CD8-positive, alpha-beta memory T cell (primary cell): ENCODE measurements at places on chromosomes 6 and 20. TPM values are rescaled to one million over a fixed set of nuclear protein-coding genes. Genes with fewer than 3 reads are reported as not detected.
A peak's percentile ranks its signal among the peaks of the same experiment; 100 is the strongest.

DNA sequence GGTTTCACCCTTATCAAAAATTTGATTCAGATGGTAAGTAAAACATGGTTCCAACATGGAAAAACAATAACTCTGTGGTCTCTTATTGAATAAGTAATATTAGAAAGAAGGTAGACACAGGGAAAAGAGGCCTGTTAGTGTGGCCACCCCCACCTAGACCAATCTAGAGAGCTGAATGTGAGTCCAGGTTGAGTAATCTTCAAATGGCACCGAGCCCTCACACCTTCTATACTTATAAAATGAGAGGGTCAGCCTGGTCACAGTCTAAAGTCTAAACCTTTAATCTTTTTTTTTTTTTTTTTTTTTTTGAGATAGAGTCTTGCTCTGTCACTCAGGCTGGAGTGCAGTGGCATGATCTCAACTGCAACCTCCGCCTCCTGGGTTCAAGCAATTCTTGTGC lies 6.9 kb downstream of the FAM184A start:
- H3K4me3 ChIP-seq: no peak overlapping the region
- DNase-seq: no peak
- H3K36me3 ChIP-seq: no peaks in the 10 kb centered on the region
- peaks cover 14% of the 10 kb centered on the region for H3K4me1 ChIP-seq
- H3K27ac ChIP-seq: no peak overlapping the region
- no peaks in the 10 kb centered on the region for H3K27me3 ChIP-seq

The FOXQ1 gene
- total RNA-seq: not detected

The TMEM200A gene
- 1.7 TPM for total RNA-seq

- no peaks in the 10 kb centered on the region for H3K4me1 ChIP-seq
- H3K36me3 ChIP-seq: no peaks in the 10 kb centered on the region
- no peak for DNase-seq
- no peak overlapping the region for H3K4me3 ChIP-seq
- H3K27ac ChIP-seq: no peak overlapping the region
These were observed 173.5 kb downstream of the SLC35F1 start for GRCh38 chr6:118080547-118080946.

The PRDM13 gene
- total RNA-seq: 0.07 TPM

The C20orf204 gene
- 2.7 TPM for total RNA-seq

DNA sequence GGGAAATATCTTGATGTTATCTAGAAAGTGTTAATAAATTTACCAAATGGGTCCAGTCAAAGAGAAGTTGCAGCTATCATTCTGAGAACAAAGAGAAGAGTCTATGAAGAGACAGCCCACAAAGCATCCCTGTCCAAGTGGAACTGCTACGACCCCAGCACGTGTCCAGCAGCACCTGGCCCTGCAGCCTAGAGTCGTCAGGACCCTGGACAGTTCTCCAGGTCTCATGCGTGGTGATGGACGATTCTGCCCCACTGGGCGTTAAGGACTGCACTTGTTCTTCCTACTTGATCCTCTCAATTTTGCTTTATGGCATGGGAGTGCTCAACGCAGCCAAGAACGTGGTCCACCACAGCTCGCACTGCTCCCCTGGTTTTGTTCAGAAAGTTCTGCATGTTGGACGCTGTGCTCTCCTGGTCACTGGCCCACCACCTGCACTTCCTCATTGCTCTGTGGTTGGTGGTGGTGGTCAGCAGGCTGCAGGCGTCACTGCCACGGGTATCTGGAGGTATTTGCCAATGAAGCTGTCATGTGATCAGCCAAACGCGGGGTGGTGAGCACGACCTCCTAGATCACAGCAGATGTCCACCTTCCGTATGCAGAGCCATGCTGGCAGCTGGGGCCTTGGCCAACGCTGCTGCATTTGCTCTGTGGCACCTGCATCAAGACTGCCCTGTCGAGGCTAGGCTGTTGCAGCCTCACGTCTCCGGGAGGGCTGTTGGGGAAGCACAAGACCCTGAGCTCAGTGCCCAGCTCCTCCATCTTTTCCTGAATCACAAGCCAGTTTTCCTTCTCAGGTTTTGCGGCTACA lies 356.4 kb downstream of the CDH4 start:
- no peaks in the 10 kb centered on the region for H3K36me3 ChIP-seq
- H3K27me3 ChIP-seq: no peaks in the 10 kb centered on the region
- no peak overlapping the region for H3K4me3 ChIP-seq
- peak; percentile 24 for DNase-seq

DNA sequence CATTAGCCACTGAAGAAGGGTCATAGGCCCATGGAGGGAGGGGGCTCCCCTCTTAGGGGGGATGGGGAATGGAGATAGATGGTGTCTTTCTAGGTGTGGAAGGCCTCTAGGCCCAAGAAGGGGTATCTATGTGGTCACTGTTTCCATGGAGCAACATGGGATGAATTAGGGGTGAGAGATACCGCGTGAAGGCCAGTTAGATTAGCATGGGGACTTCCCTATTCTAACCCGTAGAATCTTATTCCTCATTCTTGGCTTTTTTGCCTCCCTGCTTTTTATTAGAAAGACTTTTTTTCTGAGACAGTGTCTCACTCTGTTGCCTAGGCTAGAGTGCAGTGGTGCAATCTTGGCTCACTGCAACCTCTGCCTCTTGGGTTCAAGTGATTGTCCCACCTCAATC lies 3.2 kb downstream of the RAB44 start:
- no peaks in the 10 kb centered on the region for H3K36me3 ChIP-seq
- DNase-seq: no peak
- H3K27ac ChIP-seq: no peak overlapping the region
- H3K4me1 ChIP-seq: no peaks in the 10 kb centered on the region

The NEURL2 gene
- total RNA-seq: 2.7 TPM

DNA sequence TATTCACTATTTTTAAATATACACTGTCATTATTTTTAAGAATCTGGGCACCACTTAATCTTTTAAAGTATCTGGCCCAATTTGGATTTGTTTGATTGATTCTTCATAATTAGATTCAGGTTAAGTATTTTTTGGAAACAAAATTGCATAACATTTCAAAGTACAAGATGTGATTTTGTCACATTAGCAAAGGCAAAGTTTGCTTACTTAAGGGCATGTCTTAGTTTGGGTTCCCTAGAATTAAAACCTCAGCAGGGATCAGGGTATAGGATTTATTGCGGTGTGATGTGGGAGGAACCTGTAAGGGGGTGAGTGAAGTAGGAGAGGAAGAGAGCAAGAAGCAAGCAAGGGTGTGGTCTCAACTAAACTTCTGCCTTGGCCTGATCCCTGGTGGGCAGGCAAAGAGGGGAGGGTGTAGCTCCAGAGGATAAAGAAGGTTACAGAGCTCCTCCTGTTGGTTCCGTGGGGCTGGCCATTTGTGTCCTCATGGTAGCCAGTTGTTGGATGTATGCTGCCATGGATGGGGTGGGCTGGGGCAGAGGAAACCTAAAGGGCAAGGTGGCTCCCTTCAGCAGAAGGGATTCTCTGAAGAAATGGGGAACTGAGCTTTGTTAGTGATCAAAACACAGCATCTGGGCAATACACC lies 668.7 kb upstream of the SLC35B3 start:
- no peaks in the 10 kb centered on the region for H3K36me3 ChIP-seq
- H3K4me1 ChIP-seq: no peaks in the 10 kb centered on the region
- DNase-seq: no peak
- H3K27me3 ChIP-seq: no peaks in the 10 kb centered on the region

The OR2J3 gene
- total RNA-seq: not detected

DNA sequence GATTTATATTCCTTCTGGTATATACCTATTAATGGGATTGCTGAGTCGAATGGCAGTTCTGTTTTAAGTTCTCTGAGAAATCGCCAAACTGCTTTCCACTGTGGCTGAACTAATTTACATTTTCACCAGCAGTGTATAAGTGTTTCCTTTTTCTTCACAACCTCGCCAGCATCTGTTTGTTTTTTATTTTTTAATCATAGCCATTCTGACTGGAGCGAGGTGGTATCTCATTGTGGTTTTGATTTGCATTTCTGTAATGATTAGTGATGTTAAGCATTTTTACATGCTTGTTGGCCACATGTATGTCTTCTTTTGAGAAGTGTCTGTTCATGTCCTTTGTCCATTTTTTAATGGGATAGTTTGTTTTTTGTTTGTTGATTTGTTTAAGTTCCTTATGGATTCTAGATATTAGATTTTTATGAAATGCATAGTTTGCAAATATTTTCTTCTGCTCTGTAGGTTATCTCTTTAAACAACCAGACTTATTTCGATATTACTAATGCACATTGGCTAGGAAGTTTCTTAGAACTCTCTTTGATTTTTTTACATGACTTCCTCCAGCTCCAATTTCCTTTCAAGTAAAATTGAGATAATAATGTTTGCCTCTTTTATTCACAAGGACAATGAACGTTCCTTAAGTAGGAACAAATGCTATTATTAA lies 12.2 kb upstream of the VNN1 start:
- H3K27ac ChIP-seq: no peak overlapping the region
- no peak overlapping the region for H3K4me3 ChIP-seq
- no peak for DNase-seq
- H3K27me3 ChIP-seq: no peaks in the 10 kb centered on the region
- H3K36me3 ChIP-seq: no peaks in the 10 kb centered on the region

DNA sequence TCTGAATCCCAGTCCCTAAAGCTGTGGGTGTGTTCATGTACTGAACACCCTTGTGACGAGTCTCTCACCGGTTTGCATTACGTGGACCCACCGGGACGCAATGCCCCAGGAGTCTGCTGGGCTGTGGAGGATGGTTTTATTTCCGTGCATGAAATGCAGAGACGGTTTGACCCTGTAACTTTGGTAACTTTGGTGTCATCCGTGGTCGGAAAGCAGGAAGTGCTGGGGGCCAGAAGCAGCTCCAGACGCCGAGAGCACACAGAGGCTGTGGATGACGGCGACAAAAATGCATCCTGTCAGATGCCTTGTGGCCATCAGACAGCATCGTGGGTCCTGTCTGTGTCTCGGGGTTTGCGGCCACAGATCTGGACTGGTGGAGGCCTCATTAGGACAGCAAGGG lies 7.2 kb downstream of the BHLHE23 start:
- DNase-seq: no peak
- peaks cover 14% of the 10 kb centered on the region for H3K27me3 ChIP-seq
- H3K27ac ChIP-seq: no peak overlapping the region

The ZC2HC1B gene
- total RNA-seq: not detected

The TMEM239 gene
- total RNA-seq: not detected

The XRN2 gene
- 93.6 TPM for total RNA-seq

The GINS1 gene
- 31.2 TPM for total RNA-seq

- DNase-seq: no peak
- no peaks in the 10 kb centered on the region for H3K36me3 ChIP-seq
- H3K4me3 ChIP-seq: no peak overlapping the region
- H3K27me3 ChIP-seq: no peaks in the 10 kb centered on the region
- no peaks in the 10 kb centered on the region for H3K4me1 ChIP-seq
- H3K27ac ChIP-seq: no peak overlapping the region
These were observed 74.6 kb downstream of the DTD1 start for GRCh38 chr20:18662279-18663040.

The SDHAF4 gene
- 10.9 TPM for total RNA-seq

DNA sequence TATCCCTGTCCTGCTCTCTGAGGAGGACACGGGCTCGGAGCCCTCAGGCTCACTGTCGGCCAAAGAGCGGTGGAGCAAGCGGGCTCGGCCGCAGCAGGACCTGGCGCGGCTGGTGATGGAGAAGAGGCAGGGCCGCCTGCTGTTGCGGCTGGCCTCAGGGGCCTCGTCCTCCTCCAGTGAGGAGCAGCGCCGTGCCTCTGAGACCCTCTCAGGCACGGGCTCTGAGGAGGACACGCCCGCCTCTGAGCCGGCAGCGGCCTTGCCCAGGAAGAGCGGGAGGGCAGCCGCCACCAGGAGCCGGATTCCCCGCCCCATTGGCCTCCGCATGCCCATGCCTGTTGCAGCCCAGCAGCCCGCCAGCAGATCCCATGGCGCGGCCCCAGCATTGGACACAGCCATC lies 14.2 kb upstream of the SLC22A7 start:
- H3K4me3 ChIP-seq: no peak overlapping the region
- DNase-seq: no peak
- H3K27me3 ChIP-seq: peaks cover 3% of the 10 kb centered on the region
- no peaks in the 10 kb centered on the region for H3K36me3 ChIP-seq
